ENCODE measurements at places on chromosomes 13 and 19. TPM values are rescaled to one million over a fixed set of nuclear protein-coding genes. Genes with fewer than 3 reads are reported as not detected.

The PEX11G gene
- polyA plus RNA-seq: 10.6 TPM

DNA sequence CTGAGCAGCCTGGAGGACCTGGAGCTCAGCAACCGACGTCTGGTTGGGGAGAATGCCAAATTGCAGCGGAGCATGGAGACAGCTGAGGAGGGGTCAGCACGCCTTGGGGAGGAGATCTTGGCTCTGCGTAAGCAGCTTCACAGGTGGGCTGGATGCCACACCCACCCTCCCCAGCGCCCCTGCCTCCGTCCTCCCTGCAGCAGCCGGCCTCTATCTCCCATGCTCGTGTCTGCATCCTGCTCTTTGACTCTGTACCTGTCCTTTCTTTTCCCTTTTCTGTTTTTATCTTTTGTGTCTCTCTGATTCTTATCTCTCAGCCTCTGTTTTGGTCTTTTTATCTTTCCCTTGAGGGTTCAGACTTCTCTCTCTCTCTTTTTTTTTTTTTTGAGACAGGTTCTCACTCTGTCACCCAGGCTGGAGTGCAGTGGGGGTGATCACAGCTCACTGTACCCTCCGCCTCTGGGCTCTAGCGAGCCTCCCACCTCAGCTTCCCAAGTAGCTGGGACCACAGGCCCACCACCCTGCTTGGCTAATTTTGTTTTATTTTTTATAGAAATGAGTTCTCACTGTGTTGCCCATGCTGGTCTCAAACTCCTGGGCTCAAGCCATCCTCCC, 10.1 kb downstream of the KASH5 start:
- DNase-seq: no peak

DNA sequence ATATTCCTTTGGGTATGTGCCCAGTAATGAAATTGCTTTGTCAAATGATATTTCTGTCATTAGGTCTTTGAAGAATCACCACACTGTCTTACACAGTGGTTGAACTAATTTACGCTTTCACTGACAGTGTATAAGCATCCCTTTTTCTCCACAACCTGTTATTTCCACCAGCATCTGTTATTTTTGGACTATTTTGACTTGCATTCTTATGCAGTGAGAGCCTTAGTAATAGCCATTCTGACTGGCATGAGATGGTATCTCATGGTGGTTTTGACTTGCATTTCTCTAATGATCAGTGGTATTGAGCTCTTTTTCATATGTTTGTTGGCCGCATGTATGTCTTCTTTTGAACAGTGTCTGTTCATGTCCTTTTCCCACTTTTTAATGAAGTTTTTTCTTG, 92.0 kb upstream of the SPATA13 start:
- DNase-seq: no peak

GRCh38 chr13:113146750-113147149, 11.7 kb upstream of the PROZ start:
- DNase-seq: no peak

- DNase-seq: no peak
Measured at GRCh38 chr19:56153507-56153906, 12.4 kb downstream of the ZNF444 start.

DNA sequence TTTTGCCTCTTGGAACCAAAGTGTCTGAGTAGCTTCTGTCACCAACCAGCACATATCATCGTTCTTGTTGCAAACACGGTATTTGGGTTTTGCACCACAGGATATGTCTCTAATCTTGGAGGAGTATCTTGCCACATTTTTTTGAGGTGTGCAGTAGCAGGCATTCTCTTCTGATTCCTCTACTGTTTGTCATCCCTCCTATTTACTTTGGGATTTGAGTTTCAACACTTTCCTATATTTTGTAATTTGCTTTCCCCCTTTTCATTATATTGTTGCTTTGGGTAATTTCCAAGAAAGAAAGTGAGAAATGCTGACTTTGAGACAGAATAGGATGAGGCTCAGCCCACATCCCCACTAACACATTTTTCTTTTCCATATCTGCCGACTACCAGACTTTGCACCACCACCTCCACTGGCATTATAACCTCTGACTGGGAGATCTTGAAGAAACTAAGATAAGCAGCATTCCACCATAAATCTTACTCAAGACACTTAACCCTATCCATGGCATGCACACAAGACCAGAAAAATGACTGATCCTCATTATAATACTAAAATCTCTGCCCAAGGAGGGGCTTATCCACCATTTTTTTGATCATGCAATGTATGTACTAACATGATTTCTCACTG, 12.0 kb upstream of the DZIP1 start:
- DNase-seq: peak; percentile 30

The TUBA3C gene
- not detected for polyA plus RNA-seq

DNA sequence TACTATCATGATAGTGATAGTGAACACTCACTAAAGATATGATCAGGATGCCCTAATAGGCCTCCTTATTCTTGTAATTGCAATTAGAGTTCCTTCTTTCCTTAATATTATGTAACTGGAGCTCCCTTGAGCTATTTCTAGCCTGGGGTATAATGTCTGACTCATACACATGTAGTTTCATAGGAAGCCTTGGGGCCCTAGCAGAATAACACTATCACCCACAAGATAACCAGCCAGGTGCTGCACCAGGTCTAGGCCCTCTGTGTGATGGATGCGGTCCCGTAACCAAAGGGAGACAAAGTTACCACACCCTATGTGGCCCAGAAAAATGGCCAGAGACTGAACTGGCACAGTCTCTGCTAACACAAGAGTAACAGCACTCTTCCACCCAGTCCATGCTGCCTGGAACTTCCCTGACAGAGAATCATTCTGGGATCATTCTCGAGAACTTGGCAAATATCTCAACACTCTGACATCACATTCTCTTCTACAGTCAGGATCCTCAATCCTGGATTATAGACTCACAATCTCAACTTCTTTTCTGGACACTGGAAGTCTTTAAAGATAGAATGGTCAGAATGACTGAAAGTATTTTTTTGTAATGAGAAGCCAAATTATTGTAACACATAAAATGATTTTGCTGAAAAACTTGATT, 32.6 kb upstream of the IGFL4 start:
- DNase-seq: no peak

The SERP2 gene
- 7.9 TPM for polyA plus RNA-seq

The GPR12 gene
- polyA plus RNA-seq: not detected

The PRODH2 gene
- polyA plus RNA-seq: 7.1 TPM

DNA sequence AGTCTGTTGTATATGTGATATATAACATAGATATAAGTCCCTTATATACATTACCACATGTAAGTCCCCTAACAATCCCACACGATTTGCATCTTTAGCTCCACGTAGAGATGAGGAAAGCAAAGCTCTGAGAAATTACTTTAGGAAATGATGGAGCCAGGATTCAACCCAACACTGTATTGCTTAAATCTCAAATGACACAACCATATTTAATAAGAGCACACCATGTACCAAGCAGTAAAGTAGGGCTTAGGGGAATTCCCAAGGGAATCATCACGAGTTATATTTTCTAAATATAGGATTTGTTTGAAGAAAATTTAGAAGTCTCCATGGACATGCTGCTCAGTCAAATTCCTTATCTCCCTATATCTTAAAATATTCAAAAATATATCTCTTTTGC, 61.3 kb upstream of the POMP start:
- DNase-seq: peak; percentile 36

GRCh38 chr19:13022111-13022858, 27.0 kb downstream of the NFIX start:
- DNase-seq: no peak

DNA sequence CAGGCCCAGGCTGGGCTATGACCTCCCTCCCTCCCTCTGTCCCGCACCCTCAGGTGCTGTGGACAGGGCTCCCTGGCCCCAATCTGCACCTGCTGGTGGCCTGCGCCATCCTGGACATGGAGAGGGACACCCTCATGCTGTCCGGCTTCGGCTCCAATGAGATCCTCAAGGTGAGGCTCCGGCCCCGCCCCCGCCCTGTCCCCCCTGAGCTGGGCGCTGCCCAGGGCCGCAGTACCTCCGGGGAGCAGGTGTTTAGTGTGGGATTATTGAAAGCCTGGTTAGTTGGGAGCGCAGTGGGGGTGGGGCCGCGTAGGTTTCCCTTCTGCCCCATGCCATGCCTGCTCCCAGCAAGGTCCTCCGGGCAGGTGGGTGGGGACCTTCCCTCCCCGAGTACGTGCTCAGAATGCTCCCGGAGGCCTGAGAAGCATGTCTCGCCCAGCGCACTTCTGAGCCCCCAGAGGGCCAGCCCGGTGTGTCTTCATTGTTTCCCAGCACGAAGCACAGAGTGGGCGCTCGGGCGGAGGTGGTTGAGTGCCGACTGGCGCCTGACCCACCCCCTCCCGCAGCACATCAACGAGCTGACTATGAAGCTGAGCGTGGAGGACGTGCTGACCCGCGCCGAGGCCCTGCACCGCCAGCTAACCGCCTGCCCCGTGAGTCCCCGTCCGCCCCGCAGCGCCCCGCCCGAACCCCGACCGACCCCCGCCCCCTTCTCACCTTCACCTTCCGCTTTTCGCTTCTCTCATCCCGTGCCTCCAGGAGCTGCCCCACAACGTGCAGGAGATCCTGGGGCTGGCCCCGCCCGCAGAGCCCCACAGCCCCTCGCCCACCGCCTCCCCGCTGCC, 8.8 kb downstream of the IL4I1 start:
- DNase-seq: no peak

Measured in hepatocyte (in vitro differentiated cells).